ENCODE measurements at places on chromosomes 7 and 10. TPM values are rescaled to one million over a fixed set of nuclear protein-coding genes. Genes with fewer than 3 reads are reported as not detected.
A peak's percentile ranks its signal among the peaks of the same experiment; 100 is the strongest.

The SFTPA1 gene
- not detected for total RNA-seq

The SPDYE8 gene
- total RNA-seq = not detected

The MMRN2 gene
- not detected for total RNA-seq

The ANKRD1 gene
- total RNA-seq = not detected

DNA sequence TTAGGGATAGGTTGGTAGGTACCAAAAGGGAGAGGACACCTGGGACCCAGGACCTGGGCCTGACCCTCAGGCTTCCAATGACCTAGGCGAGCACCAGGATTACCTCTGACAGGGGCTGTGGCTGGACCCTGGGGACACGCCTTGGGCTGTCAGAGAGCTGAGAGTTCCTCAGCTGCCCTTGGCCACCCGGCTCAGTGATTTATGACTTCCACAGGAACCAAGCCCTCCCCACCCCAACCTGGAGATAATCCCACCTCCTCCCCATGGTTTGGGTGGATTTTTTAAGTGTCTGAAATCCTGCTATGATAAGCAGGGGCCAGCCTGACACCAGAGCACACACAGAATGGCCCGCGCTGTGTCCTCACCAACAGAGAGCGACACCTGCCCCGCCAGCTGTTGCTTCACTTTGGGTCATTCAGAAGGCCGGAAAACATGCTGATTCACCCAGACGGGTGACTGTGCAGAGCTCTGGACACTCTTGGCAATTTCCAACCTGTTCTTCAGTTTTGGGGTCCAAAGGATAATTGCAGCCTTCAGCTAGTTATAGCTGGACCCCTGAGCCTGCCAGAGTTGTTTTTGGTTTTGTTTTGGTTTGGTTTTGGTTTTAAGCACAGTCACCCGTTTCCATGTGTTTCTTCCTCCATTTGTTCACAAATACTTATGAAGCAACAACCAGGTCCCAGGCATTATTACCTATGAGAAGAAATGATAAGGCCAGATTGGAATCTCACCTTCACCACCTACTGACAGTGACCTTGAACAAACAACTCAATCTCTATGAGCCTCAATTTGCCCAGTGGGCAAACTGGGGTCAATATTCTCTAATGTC is 78.2 kb downstream of the RAB11FIP2 start:
- peaks cover 7% of the 10 kb centered on the region for H3K27me3 ChIP-seq
- no peak overlapping the region for H3K27ac ChIP-seq
- H3K4me1 ChIP-seq = no peaks in the 10 kb centered on the region
- no peaks in the 10 kb centered on the region for H3K36me3 ChIP-seq

DNA sequence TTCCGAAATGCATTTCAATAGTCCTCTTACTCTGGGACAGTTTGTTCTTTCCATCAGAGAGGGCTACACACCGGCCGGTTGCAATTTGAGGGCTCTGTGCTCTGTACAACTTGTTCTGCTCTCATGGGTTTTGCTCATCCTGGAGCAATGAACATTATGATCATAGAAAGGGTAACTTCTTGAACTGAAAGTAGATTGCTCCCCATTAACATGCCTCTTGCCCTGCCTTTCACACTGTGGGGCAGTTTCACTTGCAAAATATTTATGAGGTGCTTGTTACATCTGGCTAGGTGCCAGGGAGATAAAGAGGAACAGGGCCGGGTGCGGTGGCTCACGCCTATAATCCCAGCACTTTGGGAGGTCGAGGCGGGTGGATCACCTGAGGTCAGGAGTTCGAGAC is 97.3 kb upstream of the MPP7 start:
- H3K4me1 ChIP-seq = no peaks in the 10 kb centered on the region
- no peak overlapping the region for H3K4me3 ChIP-seq
- DNase-seq = no peak
- no peak overlapping the region for H3K27ac ChIP-seq
- H3K36me3 ChIP-seq = no peaks in the 10 kb centered on the region

- no peak for DNase-seq
- H3K36me3 ChIP-seq = peaks cover 42% of the 10 kb centered on the region
- H3K4me3 ChIP-seq = no peak overlapping the region
- H3K4me1 ChIP-seq = peaks cover 5% of the 10 kb centered on the region
These were observed 11.8 kb downstream of the UBN2 start for GRCh38 chr7:139242741-139243281.

DNA sequence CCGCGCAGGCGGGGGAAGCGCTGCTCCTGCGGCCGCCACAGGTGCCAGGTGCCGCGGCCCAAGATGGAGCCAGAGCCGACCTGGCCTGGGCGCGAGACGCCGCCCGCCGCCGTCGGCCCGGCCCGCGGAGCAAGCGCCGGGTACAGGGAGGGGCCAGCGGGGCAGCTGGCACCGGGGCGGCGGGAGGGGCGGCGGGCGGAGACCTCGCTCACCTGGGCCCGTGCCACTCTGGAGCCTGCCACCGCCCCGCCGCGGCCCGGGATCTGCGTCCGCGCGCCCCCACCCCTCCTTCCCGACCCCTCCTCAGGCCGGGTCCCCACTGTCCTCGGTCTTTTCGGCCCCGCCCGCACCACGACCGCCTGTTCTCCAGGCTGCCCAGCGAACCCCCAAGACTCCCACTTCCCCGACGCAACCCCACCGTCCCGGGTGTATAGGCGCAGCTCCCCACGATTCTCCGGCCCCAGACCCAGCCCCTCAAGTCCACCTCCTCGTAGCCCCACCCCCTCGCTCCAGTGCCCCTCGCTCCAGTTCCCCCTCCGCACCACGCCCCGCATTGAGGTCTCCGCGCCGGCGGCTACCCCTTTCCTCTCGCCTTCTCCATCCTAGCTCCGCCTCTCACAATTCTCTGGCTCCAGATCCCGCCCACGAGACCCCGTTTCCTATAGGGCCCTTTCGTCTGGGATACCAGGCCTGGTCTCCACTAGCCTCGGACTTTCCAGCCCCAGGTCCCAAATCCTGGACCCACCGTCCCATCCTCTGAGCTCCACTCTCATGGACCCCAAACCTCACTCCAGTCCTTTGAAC is at the start of gene GPRIN2:
Gene GPRIN2, minus strand, starts transcription at position 144 of the 804 bp plus-strand sequence. CDS start 5,922 bp downstream, outside the sequence.
- DNase-seq = no peak
- H3K27ac ChIP-seq = no peak within 1 kb of the TSS
- no peaks in the 10 kb centered on the region for H3K36me3 ChIP-seq
- peak within 1 kb of the TSS; percentile 30 for H3K4me3 ChIP-seq
- H3K27me3 ChIP-seq = no peaks in the 10 kb centered on the region

DNA sequence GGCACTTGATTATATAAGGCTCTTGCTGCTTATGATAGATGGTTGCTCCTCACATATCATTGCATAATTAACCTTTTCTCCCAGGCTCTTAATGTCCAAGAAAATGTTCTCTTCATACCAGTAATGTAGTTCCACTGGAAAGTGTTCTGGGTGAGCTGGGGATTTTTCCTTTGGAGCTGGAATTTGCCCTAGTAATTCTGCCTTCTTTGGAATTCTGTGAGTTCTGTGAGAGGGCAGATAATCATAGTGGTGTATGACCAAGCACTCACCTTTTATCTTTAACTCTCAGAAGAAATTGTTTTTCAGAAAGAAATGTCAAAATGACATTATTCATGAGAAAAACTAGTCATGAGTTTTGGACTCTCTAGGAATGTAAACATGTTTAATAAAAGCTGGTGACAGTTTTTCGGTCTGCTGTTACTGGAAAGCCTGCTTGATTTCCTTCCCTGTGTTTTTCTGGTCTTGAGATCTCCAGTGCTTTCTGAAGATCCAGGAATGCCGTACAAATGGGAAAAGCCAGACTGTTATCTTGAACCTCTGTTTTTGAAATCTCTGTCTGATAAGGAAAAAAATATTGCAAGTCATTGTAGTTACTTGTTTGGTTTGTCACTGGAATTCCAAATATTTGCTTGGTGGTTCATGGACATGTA is 148.3 kb upstream of the PRPS1L1 start:
- no peaks in the 10 kb centered on the region for H3K27me3 ChIP-seq
- no peak overlapping the region for H3K4me3 ChIP-seq
- no peak overlapping the region for H3K27ac ChIP-seq
- peaks cover 10% of the 10 kb centered on the region for H3K4me1 ChIP-seq

- no peaks in the 10 kb centered on the region for H3K36me3 ChIP-seq
- H3K27me3 ChIP-seq = no peaks in the 10 kb centered on the region
- no peaks in the 10 kb centered on the region for H3K4me1 ChIP-seq
- DNase-seq = no peak
- no peak overlapping the region for H3K27ac ChIP-seq
These were observed 196.4 kb upstream of the POM121L12 start for GRCh38 chr7:52838981-52839411.

DNA sequence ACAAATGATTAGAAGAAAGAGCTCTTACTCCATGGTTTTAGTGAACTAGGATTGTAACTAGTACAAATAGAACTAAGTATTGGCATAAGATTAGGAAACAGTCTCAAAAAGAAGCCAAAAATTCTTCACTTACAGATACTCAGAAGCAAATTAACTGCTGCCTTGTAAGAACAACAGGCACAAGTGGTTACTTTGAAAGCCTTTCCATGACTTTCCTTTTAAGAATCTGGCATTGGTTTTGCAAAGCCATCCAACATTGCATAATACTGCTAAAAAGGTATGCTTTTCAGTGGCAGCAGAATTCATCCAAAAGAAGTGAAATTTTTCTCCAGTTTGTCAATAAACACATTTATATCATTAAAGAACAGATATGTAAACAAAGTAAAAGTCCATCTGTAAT is 126.8 kb upstream of the ODAD2 start:
- DNase-seq = no peak
- H3K4me3 ChIP-seq = no peak overlapping the region
- no peak overlapping the region for H3K27ac ChIP-seq
- no peaks in the 10 kb centered on the region for H3K27me3 ChIP-seq
- peaks cover 4% of the 10 kb centered on the region for H3K36me3 ChIP-seq
- no peaks in the 10 kb centered on the region for H3K4me1 ChIP-seq

GRCh38 chr10:24603333-24603732 is 120.4 kb downstream of the ARHGAP21 start:
- DNase-seq = no peak
- H3K27me3 ChIP-seq = no peaks in the 10 kb centered on the region
- H3K27ac ChIP-seq = peak overlapping the region; percentile 85

- H3K27ac ChIP-seq = no peak overlapping the region
- no peaks in the 10 kb centered on the region for H3K36me3 ChIP-seq
- peaks cover 63% of the 10 kb centered on the region for H3K27me3 ChIP-seq
- no peak for DNase-seq
- no peak overlapping the region for H3K4me3 ChIP-seq
- H3K4me1 ChIP-seq = peaks cover 8% of the 10 kb centered on the region
These were observed 46.1 kb downstream of the PROSER2 start for GRCh38 chr10:11869219-11869618.

- H3K36me3 ChIP-seq = peaks cover 28% of the 10 kb centered on the region
- peak overlapping the region; percentile 32 for H3K4me3 ChIP-seq
These were observed 29.1 kb downstream of the EPC1 start for GRCh38 chr10:32317795-32318357.

DNA sequence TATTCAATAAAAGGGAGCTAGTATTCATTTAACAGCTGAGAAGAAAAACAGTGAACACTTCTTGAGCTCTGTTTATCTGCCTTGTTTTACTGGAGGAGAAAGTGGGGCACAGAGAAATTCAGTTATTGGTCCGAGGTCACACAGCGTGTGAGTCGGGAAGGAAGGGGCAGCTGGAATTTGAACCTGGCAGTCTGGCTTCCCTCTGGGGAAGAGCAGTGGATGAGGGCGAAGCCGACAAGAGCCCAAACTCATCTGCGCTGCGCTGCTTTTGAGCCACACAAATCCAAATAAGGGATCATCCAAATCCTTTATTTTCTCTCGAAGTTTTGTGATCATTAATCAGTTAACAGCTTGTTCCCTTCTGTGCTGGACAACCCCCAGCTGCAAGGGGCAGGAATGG is 23.7 kb upstream of the PFKFB3 start:
- H3K27me3 ChIP-seq = no peaks in the 10 kb centered on the region
- no peak overlapping the region for H3K27ac ChIP-seq
- no peak overlapping the region for H3K4me3 ChIP-seq

GRCh38 chr7:30079880-30080279 is 51.7 kb downstream of the PLEKHA8 start:
- no peak overlapping the region for H3K4me3 ChIP-seq
- H3K27me3 ChIP-seq = no peaks in the 10 kb centered on the region
- peaks cover 2% of the 10 kb centered on the region for H3K36me3 ChIP-seq
- H3K4me1 ChIP-seq = no peaks in the 10 kb centered on the region
- H3K27ac ChIP-seq = no peak overlapping the region
- no peak for DNase-seq

GRCh38 chr10:124722798-124723783 is 21.1 kb downstream of the FAM53B start:
- H3K36me3 ChIP-seq = peaks cover 24% of the 10 kb centered on the region
- peak; percentile 80 for DNase-seq
- H3K4me1 ChIP-seq = peaks cover 65% of the 10 kb centered on the region
- H3K4me3 ChIP-seq = peak overlapping the region; percentile 57
- H3K27ac ChIP-seq = peak overlapping the region; percentile 93
- H3K27me3 ChIP-seq = no peaks in the 10 kb centered on the region

- DNase-seq = no peak
- no peak overlapping the region for H3K4me3 ChIP-seq
- H3K27me3 ChIP-seq = peaks cover 2% of the 10 kb centered on the region
- no peaks in the 10 kb centered on the region for H3K36me3 ChIP-seq
- H3K4me1 ChIP-seq = peaks cover 4% of the 10 kb centered on the region
These were observed 45.2 kb upstream of the NXPH1 start for GRCh38 chr7:8388257-8388625.

GRCh38 chr10:118572256-118573041 is 23.0 kb downstream of the PRLHR start:
- H3K27me3 ChIP-seq = peaks cover 3% of the 10 kb centered on the region
- no peak for DNase-seq
- no peaks in the 10 kb centered on the region for H3K4me1 ChIP-seq

DNA sequence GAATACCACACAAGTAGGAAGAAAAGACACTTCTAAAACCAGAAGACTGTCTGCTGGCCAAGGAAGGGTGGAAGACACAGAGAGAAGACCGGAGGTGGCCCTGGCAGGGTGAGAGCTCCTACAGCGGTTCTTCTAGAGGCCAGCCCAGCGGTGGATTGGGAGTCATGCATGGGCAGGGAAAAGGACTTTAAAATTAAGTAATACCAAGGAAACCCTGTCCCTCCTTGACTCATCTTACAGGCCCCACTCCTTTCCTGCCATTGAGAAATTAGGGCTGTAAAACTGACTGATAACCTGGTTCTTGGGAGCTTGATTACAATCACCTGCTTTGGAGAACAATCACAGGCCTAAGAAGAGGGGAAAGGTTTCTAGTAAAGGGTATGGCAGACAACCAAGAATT is 16.1 kb downstream of the CALML3 start:
- DNase-seq = no peak
- H3K27ac ChIP-seq = no peak overlapping the region
- H3K27me3 ChIP-seq = peaks cover 11% of the 10 kb centered on the region
- no peaks in the 10 kb centered on the region for H3K4me1 ChIP-seq
- H3K4me3 ChIP-seq = no peak overlapping the region

DNA sequence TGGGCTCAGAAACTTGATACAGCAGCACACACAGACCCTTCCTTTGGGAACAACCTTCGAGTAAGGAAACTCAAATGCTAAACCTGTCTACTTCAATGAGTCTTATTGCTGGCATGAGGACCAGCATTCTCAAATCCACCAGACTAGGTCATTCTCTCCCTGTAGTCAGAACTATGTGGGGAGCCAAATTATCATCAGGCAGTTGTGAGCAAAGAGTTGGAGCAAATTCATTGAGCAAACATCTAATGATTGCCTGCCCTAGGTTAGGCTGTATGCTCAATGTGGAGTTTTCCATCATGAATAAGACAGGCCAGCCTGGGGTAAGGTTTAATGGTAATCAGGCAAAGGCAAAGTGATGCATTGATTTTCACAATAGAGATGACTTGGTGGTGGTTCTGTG is 3.6 kb downstream of the EPDR1 start:
- peaks cover 5% of the 10 kb centered on the region for H3K4me1 ChIP-seq
- no peak for DNase-seq
- H3K27ac ChIP-seq = no peak overlapping the region
- H3K27me3 ChIP-seq = peaks cover 31% of the 10 kb centered on the region

All from activated CD4-positive, alpha-beta T cell treated with anti-CD3 and anti-CD28 coated beads, Interleukin-2, amount 10 ng/mL, durations not matched to agents 24 days and 14 days (primary cell).